Lung (tissue), 17 donors: ENCODE measurements at places on chromosomes 12 and 14. TPM values are rescaled to one million over a fixed set of nuclear protein-coding genes. Genes with fewer than 3 reads are reported as not detected.

- peaks cover 3% of the 10 kb centered on the region for H3K4me1 ChIP-seq
- H3K27ac ChIP-seq = no peak overlapping the region
- no peak overlapping the region for H3K4me3 ChIP-seq
- DNase-seq = no peak
- no peaks in the 10 kb centered on the region for H3K27me3 ChIP-seq
- no peaks in the 10 kb centered on the region for H3K36me3 ChIP-seq
Measured at GRCh38 chr12:92041742-92042141, 103.9 kb downstream of the BTG1 start.

DNA sequence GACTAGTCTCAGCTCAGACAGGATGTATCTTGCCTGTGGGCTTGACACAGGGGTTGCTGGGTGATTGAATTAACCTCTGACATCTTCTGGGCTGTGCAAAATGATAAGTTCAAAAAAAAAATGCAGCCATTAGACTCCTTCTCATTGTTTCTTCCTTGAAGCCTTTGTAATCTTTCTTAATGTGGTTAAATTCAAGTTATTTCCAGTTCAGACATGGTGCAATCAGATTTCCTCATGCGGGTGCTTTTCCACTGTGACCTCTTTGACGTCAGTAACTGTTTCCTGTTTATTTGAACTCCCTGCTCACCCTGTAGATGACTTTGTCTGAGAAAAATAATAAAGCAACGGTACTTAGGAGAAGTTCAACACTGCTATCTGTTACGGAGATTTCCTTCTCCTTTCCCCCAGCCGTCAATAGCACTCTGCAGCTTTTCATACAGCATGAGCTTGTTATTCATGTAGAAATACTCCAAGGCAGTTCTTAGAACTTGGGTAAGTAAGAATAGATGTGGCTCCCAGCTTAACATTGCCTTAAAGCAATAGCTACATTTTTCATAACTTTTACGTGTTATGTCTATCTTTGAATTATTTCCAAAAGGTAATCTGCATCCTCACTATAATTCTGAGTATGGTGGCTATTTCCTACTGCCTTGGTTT lies 155.5 kb downstream of the PRKCH start:
- H3K27ac ChIP-seq = peak overlapping the region; percentile 80
- peaks cover 27% of the 10 kb centered on the region for H3K4me1 ChIP-seq
- no peak overlapping the region for H3K4me3 ChIP-seq

GRCh38 chr12:56152132-56152755 lies at the start of gene MYL6B:
Gene MYL6B, plus strand, starts transcription at chr12:56152587. Its CDS starts 1,332 bp downstream, at chr12:56153919.
- peak within 1 kb of the TSS; percentile 94 for H3K27ac ChIP-seq
- H3K27me3 ChIP-seq = no peaks in the 10 kb centered on the region
- H3K4me3 ChIP-seq = peak within 1 kb of the TSS; percentile 18
- DNase-seq = peak; percentile 95
- H3K4me1 ChIP-seq = peaks cover 9% of the 10 kb centered on the region

- H3K36me3 ChIP-seq = no peaks in the 10 kb centered on the region
- H3K4me3 ChIP-seq = no peak overlapping the region
- H3K4me1 ChIP-seq = no peaks in the 10 kb centered on the region
- no peak overlapping the region for H3K27ac ChIP-seq
Measured at GRCh38 chr12:42255866-42256261, 17.8 kb upstream of the YAF2 start.

GRCh38 chr14:21494902-21495762 lies 16.0 kb downstream of the METTL3 start:
- H3K27ac ChIP-seq = no peak overlapping the region
- no peak for DNase-seq
- no peaks in the 10 kb centered on the region for H3K4me1 ChIP-seq
- peaks cover 43% of the 10 kb centered on the region for H3K36me3 ChIP-seq
- no peak overlapping the region for H3K4me3 ChIP-seq

GRCh38 chr14:22510527-22511110 lies 78.4 kb downstream of the DAD1 start:
- H3K36me3 ChIP-seq = no peaks in the 10 kb centered on the region
- H3K27me3 ChIP-seq = no peaks in the 10 kb centered on the region
- no peak overlapping the region for H3K4me3 ChIP-seq
- no peak overlapping the region for H3K27ac ChIP-seq
- peak; percentile 78 for DNase-seq

GRCh38 chr14:96911499-96912149 lies 114.4 kb downstream of the VRK1 start:
- H3K4me3 ChIP-seq = no peak overlapping the region
- no peaks in the 10 kb centered on the region for H3K36me3 ChIP-seq
- H3K4me1 ChIP-seq = no peaks in the 10 kb centered on the region
- H3K27me3 ChIP-seq = no peaks in the 10 kb centered on the region
- DNase-seq = no peak

GRCh38 chr12:55258303-55258702 lies 13.9 kb downstream of the OR6C74 start:
- H3K36me3 ChIP-seq = no peaks in the 10 kb centered on the region
- H3K27me3 ChIP-seq = no peaks in the 10 kb centered on the region
- no peak overlapping the region for H3K27ac ChIP-seq
- H3K4me3 ChIP-seq = no peak overlapping the region
- peaks cover 11% of the 10 kb centered on the region for H3K4me1 ChIP-seq

- H3K4me3 ChIP-seq = no peak overlapping the region
- H3K27me3 ChIP-seq = no peaks in the 10 kb centered on the region
- no peaks in the 10 kb centered on the region for H3K36me3 ChIP-seq
- peaks cover 11% of the 10 kb centered on the region for H3K4me1 ChIP-seq
- H3K27ac ChIP-seq = no peak overlapping the region
Measured at GRCh38 chr12:68638721-68639395, 28.2 kb downstream of the RAP1B start.

- no peak for DNase-seq
- no peak overlapping the region for H3K27ac ChIP-seq
- H3K4me1 ChIP-seq = no peaks in the 10 kb centered on the region
- H3K27me3 ChIP-seq = no peaks in the 10 kb centered on the region
Measured at GRCh38 chr14:60622210-60622916, 26.9 kb downstream of the SIX1 start.

DNA sequence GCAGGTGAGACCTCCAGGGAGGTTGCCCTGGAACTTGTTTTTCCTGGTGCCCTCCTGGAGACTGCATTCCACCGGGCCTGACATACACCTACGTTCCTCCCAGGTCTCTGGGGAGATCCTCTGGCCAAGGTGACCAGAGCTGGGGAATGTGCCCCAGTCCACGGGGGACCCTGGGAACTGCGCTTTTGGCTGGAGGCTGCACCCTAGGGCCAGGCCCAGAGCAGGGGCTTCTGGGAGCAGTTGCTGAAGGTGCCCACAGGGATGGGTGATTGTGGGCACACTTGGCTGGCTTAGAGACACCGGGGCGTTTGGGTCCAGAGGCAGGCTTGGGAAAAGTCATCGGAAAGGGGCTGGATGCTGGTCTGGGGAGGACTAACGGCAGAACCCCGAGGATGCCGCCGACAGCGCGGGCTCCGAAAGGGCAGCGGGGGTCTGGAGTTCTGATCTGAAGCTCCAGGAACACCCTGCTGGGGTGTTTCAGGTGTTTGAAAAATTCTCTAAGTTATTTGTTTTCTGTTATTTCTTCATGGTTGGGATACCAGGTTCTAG lies 36.5 kb upstream of the TDRD9 start:
- H3K4me3 ChIP-seq = no peak overlapping the region
- H3K36me3 ChIP-seq = no peaks in the 10 kb centered on the region
- no peak for DNase-seq
- peaks cover 21% of the 10 kb centered on the region for H3K4me1 ChIP-seq
- no peak overlapping the region for H3K27ac ChIP-seq
- H3K27me3 ChIP-seq = no peaks in the 10 kb centered on the region

GRCh38 chr14:92680781-92681650 lies 67.4 kb downstream of the LGMN start:
- H3K27me3 ChIP-seq = no peaks in the 10 kb centered on the region
- peak; percentile 80 for DNase-seq
- no peaks in the 10 kb centered on the region for H3K4me1 ChIP-seq
- H3K27ac ChIP-seq = no peak overlapping the region
- H3K4me3 ChIP-seq = no peak overlapping the region

GRCh38 chr12:3713947-3714346 lies 39.0 kb downstream of the CRACR2A start:
- no peaks in the 10 kb centered on the region for H3K36me3 ChIP-seq
- no peak overlapping the region for H3K27ac ChIP-seq
- DNase-seq = no peak
- no peaks in the 10 kb centered on the region for H3K4me1 ChIP-seq

- H3K36me3 ChIP-seq = no peaks in the 10 kb centered on the region
- no peaks in the 10 kb centered on the region for H3K27me3 ChIP-seq
- H3K4me1 ChIP-seq = no peaks in the 10 kb centered on the region
- H3K4me3 ChIP-seq = no peak overlapping the region
Measured at GRCh38 chr14:72278316-72278715, 346.1 kb downstream of the RGS6 start.

- H3K4me3 ChIP-seq = no peak overlapping the region
- H3K27me3 ChIP-seq = no peaks in the 10 kb centered on the region
- H3K4me1 ChIP-seq = no peaks in the 10 kb centered on the region
- no peak for DNase-seq
- no peaks in the 10 kb centered on the region for H3K36me3 ChIP-seq
- H3K27ac ChIP-seq = no peak overlapping the region
Measured at GRCh38 chr12:94674051-94674451, 23.7 kb upstream of the TMCC3 start.

GRCh38 chr12:124752437-124753227 lies 111.0 kb downstream of the SCARB1 start:
- no peaks in the 10 kb centered on the region for H3K36me3 ChIP-seq
- peak overlapping the region; percentile 3 for H3K27ac ChIP-seq
- peaks cover 6% of the 10 kb centered on the region for H3K4me1 ChIP-seq
- H3K27me3 ChIP-seq = no peaks in the 10 kb centered on the region
- no peak for DNase-seq

DNA sequence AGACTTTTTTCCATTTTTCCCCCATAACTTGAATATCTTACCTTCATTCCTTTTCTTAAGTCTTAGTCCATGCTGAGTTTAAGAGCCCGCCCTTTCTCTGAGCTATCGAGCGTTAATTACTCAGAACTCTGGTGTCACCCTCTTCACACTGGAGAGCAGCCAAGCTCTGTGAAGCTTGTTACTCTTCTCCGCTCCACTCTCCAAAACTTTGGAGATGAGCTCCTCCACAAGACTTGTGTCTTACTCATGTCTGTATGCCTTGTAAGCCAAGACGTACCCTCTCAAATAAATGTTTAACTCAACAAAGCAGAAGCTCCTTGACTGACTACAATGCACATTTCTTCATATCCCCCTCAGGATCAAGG lies 54.7 kb downstream of the DICER1 start:
- no peak overlapping the region for H3K27ac ChIP-seq
- H3K4me3 ChIP-seq = no peak overlapping the region
- peaks cover 40% of the 10 kb centered on the region for H3K36me3 ChIP-seq
- no peaks in the 10 kb centered on the region for H3K27me3 ChIP-seq

DNA sequence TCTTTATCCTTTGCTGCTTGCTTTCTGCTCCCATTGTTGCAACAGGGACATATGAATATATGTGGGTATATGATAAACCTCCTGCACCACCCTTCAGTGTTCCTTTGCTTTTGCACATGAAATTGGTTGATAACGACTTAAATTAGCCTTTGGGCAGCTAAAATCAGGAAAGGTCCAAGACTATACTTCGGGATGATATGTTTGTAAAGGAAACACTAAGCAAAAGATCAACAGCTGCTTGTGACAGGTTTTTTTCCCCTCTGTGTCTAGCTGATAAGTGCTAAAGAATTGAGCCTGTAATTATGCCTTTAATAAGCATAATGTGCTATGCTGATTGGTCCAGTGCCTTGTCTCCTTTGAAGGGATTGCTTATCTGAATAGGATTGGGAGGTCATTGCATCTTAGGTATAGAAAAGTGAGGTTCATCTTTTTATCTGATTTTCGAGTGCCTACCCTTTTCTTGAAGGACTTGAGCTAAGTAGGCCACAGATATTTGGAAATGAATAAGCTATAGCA lies 59.4 kb downstream of the PPHLN1 start:
- peaks cover 3% of the 10 kb centered on the region for H3K36me3 ChIP-seq
- DNase-seq = no peak
- H3K4me3 ChIP-seq = no peak overlapping the region
- no peak overlapping the region for H3K27ac ChIP-seq
- no peaks in the 10 kb centered on the region for H3K27me3 ChIP-seq

GRCh38 chr12:10289005-10289754 lies 18.5 kb upstream of the KLRD1 start:
- no peaks in the 10 kb centered on the region for H3K36me3 ChIP-seq
- H3K4me1 ChIP-seq = no peaks in the 10 kb centered on the region
- DNase-seq = no peak
- no peaks in the 10 kb centered on the region for H3K27me3 ChIP-seq
- no peak overlapping the region for H3K4me3 ChIP-seq
- no peak overlapping the region for H3K27ac ChIP-seq

DNA sequence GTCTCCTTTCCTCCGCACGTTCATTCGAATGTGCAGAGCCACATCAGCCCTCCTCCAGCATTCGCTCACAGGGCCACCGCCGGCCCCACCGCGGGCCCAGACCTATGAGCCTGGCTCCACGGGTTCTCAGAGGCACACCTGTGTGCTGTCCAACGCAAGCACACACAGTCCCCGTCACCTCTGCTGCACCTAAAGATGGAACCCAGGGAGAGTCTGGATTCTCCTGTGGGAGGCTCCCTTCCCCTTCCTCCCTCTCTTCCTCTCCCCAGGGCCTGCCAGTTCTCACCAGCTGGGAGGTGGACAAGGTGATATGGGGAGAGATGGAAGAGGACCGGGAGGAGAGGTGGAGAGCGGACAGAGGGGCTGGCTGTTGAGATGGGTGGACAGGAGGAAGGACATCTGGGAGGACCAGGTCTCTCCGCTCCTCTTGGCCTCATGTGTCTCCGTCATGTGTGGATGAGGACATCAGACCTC lies 4.9 kb upstream of the AQP6 start:
- H3K4me1 ChIP-seq = peaks cover 8% of the 10 kb centered on the region
- DNase-seq = no peak
- peaks cover 3% of the 10 kb centered on the region for H3K27me3 ChIP-seq
- H3K4me3 ChIP-seq = no peak overlapping the region
- no peaks in the 10 kb centered on the region for H3K36me3 ChIP-seq

The GLT1D1 gene
- total RNA-seq = 7.0 TPM

The AKAP5 gene
- 1.8 TPM for total RNA-seq

The VRTN gene
- total RNA-seq = 0.06 TPM

The CLEC7A gene
- total RNA-seq = 50.8 TPM

The ISCA2 gene
- 19.7 TPM for total RNA-seq

The GON7 gene
- total RNA-seq = 22.8 TPM

The HOXC12 gene
- not detected for total RNA-seq

The PRH2 gene
- not detected for total RNA-seq

The TBPL2 gene
- total RNA-seq = not detected

The RNASE3 gene
- total RNA-seq = not detected

The NGB gene
- total RNA-seq = not detected
